Right renal cortex interstitium (tissue), 3 donors: ENCODE measurements at places on chromosomes 13 and 19. TPM values are rescaled to one million over a fixed set of nuclear protein-coding genes. Genes with fewer than 3 reads are reported as not detected.

- DNase-seq: no peak
Observed at GRCh38 chr19:40703029-40703755, 12.7 kb upstream of the NUMBL start.

DNA sequence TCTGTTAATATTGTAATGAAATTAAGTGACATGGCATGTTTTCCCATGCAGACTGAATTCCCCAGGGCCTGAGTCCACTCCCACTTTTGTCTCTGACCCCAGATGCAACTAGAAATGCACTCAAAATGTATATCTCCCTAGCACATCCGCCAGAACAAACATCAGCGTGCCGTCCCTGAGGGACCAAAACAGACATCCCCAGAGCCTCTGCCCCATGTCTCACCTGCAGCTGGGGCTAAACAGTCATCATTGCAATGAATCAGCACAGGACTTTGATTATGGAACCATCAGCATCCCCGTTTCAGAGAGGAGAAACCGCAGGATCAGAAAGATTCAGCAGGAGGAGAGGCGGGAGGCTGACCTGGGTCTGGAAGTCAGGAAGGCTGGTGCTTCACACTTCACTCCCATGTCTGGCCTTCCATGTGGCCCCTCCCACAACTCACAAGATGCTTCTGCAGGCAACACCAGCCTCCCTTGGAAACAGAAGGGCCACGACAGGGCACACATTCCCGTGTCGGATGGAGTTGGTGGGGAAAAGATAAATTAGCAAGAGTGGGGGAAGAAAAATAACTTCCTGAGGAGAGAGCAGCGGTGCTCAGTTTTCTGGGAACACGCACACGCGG lies 130.6 kb upstream of the VSTM2B start:
- DNase-seq: no peak

DNA sequence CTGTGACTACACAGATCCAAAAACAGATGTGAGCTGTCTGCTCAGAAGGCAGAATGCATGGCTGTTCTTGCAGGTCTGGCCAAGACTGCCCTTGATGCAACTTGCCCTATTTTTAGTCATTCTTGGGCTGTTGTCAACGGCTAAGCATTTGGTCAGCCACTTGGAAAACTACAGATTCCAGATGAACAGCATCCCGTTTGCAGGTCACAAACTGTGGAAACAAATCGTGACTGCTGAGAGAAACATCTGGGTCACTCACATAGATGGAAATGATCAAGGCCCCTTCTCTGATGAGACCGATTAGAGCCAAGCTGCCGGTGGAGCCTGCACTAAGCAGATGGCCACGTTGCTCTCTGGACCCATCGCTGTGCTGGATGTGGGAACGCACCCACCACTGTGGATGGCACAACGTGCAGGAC lies 15.4 kb upstream of the METTL21C start:
- no peak for DNase-seq

DNA sequence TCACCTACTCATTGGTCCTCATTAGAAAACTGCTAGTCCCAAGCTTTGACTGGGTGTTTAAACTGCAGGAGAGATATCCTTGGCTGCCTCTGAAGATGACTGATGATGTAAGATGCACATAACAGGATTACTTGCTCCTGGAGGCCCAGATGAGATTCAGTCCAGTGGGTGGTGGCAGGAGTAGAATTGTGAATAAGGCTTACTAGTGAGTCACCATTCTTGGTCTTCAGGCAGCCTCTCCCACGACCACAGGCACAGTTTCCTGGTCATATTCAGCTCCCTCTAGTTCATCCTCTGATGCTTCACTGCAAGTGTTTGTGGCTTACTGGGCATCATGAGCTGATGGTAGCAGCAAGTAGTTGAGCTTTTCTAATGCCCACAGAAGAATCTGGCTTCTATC lies 12.1 kb downstream of the SERTM1 start:
- no peak for DNase-seq

DNA sequence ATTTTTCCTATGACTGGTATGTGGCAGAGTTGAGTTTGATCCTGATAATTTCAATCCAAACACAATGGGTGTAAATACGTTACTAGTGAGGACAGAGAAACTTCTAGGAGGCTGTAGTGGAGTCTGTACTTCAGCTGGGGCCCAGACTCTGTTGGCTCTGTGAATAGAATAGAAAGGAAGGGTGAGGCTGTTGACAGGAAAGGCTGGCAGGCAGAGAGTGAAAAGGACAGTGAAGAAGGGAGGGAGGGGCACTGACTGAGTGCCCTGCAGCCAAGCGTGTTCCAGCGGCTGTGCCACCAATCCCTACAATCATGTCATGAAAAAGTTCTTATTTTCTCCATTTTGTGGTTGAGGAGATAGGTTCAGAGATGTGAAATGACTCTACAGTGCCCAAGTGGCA lies 80.5 kb downstream of the MBNL2 start:
- no peak for DNase-seq

DNA sequence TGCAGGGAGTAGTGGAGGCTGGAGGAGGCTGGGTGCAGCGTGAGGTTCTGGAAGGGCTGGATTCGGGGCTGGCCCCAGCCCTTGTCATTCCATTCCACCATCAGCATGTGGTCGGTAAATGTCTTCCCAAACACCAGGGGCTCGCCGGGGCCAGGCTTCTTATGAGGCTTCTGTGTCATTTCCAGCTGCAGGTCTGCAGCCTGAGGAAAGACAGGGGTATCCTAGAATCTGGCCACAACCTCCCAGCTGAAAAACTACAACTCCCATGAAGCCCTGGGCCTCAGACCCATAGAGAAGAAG lies 4.4 kb downstream of the BCAT2 start:
- DNase-seq: no peak

DNA sequence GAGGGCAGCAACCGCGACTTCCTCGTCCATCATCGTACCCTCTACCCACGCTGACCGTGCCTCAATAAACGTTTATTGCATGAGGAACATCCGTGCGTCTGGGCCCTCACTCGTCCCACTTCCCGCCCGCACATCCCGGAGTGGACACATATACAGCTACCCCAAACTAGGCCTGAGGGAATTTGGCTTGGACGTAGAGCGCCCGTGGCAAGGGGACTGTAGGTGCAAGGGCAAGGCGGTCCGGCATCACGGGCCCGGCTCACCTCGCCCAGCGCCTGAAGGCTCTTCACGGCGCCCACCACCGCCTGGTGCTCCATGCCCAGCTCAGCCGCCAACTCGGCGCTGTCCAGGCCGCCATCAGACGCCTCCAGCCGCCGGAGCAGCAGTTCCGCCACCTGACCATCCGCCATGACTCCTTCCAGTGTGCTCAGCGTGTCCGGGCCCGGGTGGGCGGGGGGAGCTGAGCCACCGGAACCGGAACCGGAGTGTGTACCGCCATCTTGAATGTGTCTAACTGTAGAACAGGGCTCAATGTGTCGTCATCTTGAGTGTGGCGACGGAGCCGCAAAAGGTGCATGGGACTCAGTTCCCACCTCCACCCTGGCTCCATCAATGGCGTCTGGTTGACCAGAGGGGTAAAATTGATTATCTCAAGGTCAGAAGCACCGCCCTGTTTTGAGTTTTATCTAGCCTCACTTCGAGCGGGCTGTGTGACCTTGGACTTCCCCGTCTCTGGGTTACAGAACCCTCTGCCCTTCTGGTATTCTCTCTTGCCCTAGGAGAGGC lies at the start of gene FARSA:
FARSA (minus strand) TSS at position 425 of the 786 bp plus-strand sequence; CDS start at position 410, 15 bp downstream.
- DNase-seq: peak; percentile 82

- DNase-seq: no peak
Observed at GRCh38 chr13:31946091-31946770, 85.3 kb upstream of the FRY start.

GRCh38 chr13:93476175-93476574 lies 249.6 kb downstream of the GPC6 start:
- DNase-seq: no peak

GRCh38 chr13:40404407-40404806 lies 262.0 kb downstream of the FOXO1 start:
- DNase-seq: no peak

GRCh38 chr13:28539625-28540286 lies 44.8 kb upstream of the FLT1 start:
- no peak for DNase-seq

GRCh38 chr19:2885736-2886135 lies 15.0 kb upstream of the ZNF57 start:
- DNase-seq: no peak

DNA sequence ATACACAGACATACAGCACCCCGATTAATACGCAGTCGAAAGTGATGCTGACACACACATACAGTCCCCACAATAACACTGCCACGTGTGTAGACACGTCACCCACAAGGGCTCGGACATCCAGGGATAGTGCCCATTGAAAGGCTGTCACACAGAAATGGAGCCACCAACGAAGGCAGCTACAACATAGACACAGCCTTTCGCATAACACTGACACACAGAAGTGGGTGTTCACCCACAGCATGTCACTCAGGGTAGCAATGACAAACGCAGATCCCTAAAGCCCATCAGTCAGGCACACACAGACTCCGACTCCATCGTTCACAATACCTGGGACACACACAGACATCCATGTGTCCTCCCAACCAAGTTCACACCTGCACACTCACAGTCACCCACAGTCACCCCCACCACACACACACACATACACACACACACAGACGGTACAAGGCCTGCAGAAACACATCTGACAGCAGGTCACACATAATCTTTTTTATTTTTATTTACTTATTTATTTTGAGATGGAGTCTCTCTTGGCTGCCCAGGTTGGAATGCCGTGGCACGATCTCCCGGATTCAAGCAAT lies 10.4 kb upstream of the NANOS3 start:
- no peak for DNase-seq

DNA sequence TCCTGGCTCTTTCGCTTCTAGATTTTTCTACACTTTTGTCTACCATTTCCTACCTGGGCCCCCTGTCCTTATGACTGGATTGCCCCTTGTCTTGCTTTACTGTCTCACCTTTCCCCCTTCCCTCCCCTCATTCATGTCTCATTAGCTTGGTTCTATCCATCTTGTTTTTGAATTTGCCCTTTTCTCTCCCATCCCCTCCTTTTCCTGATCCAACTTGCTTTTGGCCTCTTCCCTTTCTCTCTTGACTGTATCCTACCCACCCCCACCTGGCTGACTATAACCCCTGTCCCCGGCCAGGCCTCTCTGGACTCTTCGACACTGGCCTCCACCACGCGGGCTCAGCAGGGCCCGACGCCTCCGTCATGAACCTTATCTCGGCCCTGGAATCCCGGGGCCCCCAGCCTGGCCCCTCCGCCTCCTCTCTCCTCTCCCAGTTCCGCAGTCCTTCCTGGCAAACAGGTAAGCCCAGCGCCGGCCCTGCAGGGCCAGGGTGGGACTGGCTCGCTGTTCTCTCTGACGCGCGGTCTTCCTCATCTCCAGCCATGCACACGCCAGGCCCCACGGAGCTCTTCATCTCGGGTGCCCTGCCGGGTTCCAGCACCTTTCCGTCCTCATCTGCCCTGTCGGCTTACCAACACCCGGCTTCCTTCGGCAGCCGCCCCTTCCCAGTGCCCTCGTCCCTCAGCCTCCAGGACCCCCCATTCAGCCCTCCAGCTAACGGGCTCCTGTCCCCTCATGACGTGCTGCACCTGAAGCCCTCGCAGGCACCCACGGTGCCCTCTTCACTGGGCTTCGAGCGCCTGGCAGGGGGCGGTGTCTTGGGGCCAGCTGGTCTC lies 3.4 kb downstream of the PRR12 start:
- no peak for DNase-seq

GRCh38 chr13:51625555-51626345 lies 41.5 kb downstream of the WDFY2 start:
- DNase-seq: no peak

DNA sequence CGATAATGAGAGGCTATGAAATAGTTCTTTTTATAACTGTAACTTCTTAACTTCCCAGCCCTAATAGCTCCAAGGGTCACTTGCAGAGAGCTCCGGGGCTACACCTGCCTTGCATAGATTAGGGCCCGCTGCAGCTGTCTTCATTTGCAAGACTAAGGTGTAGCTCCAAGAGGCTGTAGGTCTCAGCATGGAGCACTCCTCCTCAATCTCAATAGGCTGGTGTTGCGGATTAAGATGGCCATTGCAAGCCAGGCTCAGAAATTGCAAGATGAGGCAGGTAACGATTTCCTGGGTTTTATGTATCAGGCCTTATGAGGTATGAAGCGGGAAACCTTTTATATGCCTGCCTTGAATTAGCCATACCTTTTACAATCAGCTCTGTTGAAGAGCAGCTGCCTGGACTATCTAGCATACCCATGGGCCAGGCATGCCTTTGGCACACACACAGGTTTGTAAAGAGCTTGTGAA lies 185.7 kb downstream of the TM9SF2 start:
- DNase-seq: no peak

GRCh38 chr19:45076851-45077730 lies 813 bp upstream of the ZNF296 start:
- no peak for DNase-seq

DNA sequence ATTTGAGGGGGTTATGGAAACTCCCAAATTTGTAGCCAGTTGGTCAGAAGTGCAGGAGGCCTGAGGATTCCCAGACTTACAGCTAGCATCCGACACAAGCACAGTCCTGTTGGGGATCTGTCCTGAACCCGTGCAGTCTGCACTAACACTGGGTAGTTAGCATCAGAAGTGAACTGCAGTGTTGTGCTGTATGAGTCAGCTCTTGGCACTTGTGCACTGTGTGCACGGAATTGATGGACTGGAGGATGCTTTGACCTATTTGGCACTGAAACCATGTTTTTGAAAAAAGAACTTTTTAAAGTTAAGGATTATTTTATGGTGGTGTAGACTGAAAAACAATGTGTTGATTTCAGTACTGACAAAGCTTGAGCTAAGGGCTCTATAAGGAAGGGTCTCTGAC lies 279.0 kb downstream of the NHLRC3 start:
- no peak for DNase-seq

DNA sequence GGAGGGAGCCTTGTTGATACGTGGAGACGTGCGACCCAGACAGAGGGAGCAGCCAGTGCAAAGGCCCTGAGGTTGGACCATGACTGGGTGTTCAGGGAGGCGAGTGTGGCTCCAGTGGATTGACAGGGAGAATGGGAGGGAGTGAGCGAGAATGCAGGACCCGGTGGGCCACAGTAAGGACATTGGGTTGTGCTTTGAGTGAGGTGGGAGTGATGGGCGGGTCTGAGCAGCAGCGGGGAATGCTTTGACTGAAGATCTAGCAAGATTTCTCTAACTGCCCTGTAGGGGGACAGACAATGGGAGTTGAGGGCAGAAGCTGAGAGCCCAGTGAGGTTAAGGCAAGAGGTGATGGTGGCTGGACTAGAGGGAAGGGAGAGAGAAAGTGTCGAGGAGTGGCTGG lies 7.7 kb upstream of the NANOS2 start:
- no peak for DNase-seq

- no peak for DNase-seq
Observed at GRCh38 chr13:71214357-71214756, 652.6 kb downstream of the DACH1 start.

- no peak for DNase-seq
Observed at GRCh38 chr19:33039108-33039599, 25.5 kb downstream of the RHPN2 start.

SPRYD7 gene
- 13.4 TPM for polyA plus RNA-seq

ZNF154 gene
- polyA plus RNA-seq: 27.6 TPM

SIAH3 gene
- 0.91 TPM for polyA plus RNA-seq

ZSCAN4 gene
- 0.06 TPM for polyA plus RNA-seq

MIER2 gene
- 24.0 TPM for polyA plus RNA-seq

ZNF442 gene
- 8.4 TPM for polyA plus RNA-seq

PDE4C gene
- 1.0 TPM for polyA plus RNA-seq

ACP7 gene
- 0.64 TPM for polyA plus RNA-seq

ACP5 gene
- 12.6 TPM for polyA plus RNA-seq

SLITRK6 gene
- polyA plus RNA-seq: 10.8 TPM

CEACAM16 gene
- polyA plus RNA-seq: not detected

CGB3 gene
- polyA plus RNA-seq: not detected

TEAD2 gene
- polyA plus RNA-seq: 86.1 TPM

IRS2 gene
- polyA plus RNA-seq: 9.9 TPM
